ENCODE measurements at places on chromosomes 3 and 15. TPM values are rescaled to one million over a fixed set of nuclear protein-coding genes. Genes with fewer than 3 reads are reported as not detected.

DNA sequence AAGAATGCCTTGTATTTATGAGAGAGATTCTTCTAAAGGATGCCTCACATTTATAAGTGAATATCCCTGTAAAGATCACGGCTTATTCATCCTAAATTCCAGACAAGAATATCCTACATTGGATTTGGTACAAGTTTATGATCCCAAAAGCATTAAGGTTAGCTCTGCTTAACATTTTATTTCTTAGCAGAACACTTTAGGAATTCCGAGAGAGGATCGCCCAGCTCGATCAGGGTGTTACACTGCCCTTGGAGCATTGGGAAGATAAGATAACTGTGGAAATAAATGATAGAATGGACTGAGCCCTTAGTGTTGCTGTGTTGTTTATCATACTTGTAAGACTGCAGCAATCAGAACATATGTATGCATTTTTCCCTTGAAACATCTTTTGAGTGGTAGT, 223.0 kb upstream of the CDIN1 start:
- DNase-seq, result no peak

DNA sequence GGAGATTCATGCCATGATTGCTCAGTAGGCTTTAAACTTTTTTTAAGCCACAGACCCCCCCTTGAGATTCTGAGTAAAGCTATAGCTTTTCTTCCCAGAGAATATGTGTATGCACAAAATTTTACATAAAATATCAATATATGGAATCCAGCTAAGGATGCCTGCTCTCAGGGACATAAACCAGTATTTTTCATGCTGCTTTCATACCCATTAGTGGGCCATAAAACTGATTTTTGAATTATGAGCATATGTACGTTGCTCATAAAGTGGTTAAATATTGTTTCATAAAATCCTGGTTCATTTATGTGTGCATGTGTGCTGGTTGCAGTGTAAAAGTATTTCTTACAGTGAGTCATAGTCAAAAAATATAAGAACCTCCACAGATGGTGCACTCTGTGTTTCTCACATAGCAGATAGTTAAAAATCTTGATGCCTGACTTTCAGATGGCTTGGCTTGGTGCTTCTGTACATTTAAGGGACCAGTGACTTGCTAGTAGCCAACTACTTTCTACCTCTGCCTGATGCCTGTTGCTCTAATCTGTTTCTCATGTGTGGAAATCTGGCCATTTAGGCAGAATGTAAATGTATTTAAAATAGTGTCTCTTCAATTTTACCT, 71.9 kb downstream of the ARHGEF26 start:
- no peak for DNase-seq

DNA sequence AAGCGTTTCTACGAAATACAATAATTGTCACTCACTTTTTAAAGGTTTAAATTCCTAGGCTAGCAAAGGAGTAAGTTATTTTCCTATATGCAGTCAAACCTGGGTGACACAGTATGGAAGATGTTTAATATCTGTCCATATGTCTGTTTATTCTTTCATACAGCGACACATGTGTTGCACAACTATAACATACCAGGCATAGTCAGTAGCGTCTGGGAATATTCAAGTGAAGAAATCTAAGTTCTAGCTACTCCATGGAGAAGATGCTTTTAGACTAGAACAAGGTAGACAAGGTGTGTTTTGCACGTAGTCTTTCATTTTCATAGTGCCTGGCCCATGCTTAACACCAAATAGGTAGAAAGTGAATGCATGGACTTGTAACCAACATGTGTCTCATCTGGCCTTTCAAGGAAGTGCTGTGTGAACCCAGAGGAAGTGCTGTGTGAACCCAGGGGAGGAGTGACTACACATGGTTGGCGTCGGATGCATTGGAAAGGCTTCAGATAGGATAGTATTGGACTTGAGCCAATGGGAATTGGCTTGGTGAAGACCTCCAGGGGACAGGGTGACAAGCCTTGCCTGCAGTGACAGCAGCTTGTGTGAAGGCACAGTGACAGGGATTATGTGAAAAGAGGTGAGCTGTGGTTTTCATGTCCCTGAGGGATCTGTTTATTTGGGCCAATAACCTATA, 267.0 kb downstream of the PTPRG start:
- no peak for DNase-seq

DNA sequence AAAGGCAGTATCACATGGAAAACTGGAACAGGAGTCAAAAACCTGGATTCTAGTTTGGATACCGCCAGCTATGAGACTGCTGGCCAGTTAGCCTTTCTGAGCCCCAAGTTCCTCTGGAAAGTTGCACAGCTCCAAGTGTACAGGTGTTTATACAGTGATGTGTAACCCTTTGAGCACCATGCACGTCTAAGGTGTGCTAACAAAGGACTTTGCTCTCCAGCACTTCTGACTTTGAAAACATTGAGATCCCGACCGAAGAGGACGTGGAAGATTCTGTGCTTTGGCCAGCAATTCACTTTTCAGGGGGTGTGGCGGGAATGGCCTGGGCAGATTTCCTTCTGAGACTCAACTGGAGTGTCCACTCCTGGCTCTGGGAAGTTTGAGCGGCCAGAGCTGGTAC, 45.8 kb upstream of the UMPS start:
- DNase-seq, result no peak

DNA sequence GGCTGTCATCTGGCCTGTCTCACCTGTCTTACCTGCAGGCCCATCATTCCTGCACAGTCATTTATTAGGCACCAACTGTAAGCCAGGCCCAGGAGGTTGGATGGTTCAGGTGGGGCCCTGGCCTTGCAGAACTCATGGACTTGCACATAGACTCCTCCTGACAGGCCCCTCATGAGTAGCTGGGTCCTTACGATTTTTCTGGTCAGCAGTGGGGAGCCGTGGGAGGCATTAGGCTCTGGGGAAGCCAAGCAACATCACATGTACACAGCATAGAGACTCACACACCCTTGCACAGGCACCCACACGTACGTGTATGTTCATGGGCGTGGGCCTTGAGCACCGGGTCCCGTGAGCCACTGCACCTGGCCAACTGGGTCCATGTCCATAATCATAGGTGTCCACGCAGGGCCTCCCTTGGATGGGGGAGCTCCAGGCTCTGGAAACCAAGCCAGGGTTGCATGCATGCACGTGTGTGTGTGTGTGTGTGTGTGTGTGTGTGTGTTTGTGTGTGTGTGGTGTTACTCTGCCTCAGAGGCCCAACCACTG, 20.3 kb downstream of the CISH start:
- peak; percentile 48 for DNase-seq

DNA sequence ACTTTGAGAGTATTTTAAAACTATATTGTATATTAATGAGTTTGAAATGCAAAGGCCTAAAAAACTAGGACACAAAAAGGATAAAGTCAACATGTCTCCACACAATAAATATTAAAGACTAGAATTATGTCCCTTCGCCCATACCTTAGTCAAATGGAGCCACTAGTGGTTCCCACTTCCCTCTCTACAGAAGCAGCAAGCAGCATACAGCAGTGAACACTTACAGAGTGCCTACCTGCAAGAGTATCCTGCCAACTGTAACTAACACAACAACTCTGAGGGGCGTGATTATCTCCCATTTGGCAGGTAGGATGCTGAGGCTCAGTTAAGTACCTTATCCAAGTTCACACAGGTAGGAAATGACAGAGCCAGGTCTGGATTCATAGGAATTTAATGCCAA, 17.2 kb downstream of the DYNC1LI1 start:
- no peak for DNase-seq

GRCh38 chr3:56918111-56918568, 116.4 kb upstream of the ARHGEF3 start:
- DNase-seq, result peak; percentile 59

DNA sequence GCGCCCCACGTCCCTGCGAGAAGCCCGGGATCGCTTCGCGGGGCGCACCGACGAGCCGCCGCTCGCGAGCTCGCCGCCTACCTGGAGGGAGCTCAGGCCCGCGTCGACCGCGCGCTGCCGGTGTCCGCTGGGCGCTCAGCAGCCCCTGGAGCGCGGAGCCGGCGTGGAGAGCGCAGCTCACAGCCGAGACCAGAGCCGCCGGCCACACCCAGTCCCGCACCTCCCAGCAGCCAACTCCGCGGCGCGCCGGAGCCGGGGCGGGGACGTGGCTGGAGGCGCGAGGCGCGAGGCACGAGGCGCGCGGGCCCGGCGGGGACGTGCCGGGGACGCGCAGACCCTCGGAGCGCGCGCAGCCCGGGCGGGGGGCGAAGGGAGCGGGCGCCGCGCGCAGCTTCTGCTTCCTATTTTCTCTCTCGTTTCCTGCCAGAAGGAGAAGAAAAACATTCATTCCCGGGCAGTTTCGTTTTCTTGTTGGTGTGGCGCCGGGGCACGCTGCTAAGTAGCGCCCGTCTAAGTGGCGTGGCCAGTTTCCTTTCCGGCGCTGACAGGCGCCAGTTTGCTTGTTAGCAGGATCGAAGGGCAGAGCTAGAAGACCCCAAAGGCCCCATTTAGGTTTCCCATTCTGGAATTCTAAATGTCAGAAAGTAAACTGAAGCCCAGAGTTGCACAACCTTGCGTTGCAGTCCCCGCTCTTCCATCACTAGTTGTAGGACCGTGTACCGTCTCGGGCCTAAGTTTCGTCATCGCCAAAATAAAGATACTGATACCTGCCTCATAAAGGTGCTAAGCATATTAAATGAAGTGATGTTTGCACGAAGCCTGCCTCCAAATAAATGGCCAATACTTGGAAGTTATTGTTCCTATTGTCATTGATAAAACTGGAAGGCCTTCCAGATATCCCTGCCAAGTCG, at the start of gene GNB4:
Gene GNB4 (minus strand): TSS at position 206 of the 911 bp plus-strand sequence. CDS start 25,270 bp downstream, outside the sequence.
- peak; percentile 67 for DNase-seq

DNA sequence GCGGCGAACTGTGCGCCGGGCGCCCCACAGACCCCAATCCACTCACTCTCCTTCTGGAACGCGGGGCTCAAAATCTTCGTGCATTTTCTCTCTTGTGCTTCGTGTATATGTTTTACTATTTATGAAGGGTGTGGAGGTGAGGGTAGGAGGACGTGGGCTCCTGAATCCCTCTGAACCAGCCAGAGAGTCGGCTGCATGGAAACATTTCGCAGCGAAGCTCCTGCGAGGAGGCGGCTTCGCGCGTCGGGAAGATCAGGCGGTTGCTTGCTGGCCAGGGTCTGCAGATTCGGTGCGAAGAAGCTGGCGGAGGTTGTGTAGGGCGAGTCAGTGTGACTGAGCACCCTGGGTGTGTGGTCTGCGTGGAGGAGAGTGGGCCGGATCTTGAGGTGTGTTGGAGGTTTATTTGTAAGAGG, 1.1 kb downstream of the CNTN4 start:
- no peak for DNase-seq

Gene COLQ
- 5.3 TPM for total RNA-seq

Measured in activated CD8-positive, alpha-beta T cell treated with anti-CD3 and anti-CD28 coated beads, Interleukin-2, amount 10 ng/mL, durations not matched to agents 7 days and 5 days (primary cell).